Stimulated activated CD4-positive, alpha-beta T cell treated with anti-CD3 and anti-CD28 coated beads, TNF-alpha, amount 100 ng/mL, for 24 hours (primary cell): ENCODE measurements at places on chromosomes 1 and 21.

DNA sequence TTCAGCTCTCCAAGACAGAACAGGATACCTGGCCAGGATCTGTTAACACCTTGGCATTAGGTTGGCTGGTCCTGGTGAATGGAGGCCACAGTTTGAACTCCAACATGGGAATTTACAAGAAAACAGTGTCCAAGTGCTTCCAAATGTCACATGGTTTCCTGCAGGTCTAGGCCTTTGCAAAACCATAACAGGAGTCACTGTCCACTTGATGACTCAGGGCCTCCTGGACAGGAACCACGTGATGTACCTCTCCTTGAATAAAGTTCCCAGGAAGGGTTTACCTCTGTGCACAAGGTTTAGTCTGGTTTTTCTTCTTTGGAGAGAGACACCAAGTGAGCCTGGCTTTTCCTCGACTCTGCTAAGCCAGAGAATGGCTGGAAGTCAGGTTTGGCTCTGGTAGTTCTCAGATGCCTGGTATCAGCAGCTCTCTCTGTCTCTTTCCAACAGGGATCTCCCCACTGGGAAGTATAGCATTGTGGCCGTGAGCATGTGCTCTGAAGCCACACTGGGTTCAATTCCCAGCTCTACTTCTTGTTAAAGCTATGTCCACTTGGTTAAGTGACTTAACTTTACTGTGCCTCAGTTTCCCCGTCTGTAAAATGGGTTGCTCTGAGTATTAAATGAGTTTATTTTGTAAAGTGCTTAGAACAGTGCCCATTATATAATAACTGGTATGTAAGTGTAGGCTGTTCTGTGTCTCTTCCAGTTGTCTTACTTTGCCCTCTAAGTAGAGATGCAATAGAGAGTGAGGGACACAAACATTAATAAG lies 27.3 kb upstream of the TMEM61 start:
- no peak for DNase-seq

DNA sequence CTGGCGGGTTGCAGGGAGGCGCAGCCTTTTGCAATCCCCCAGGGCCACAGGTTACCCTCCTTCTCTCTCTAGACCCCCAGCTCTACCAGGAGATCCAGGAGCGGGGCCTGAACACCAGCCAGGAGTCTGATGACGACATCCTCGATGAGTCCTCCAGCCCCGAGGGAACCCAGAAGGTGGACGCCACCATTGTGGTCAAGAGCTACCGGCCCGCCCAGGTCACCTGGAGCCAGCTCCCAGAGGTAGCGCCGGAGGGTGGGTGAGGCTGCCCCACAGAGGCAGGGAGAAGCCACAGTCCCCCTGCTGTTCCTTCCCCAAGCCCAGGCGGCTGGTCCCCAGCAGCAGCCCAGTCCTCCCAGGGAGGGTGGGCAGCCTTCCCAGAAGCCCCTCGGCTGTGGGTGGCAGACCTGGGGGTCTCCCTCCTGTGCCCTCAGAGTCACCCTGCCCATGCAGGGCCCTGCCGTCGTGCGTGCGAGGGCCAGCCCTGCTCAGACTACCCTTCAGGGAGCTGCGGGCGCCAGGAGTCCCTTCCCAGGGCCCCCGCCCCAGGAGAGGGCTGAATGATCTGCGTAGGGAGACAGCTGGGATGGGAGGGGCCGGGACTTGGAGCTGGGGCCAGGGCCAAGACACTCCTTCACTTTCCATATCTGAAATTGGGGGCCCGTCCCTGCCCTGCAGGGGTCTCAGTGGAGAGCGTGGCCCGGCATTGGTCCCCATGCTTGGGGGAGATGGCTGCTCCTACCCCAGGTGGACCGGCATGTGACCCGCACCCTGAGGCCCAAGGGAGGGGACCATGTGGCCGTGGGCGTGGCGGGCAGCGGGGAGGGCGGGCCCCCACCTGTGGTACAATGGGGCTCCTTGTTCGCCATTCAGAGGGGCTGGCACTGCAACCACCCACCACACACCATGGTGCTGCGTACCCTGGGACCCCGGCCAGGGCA lies 12.9 kb downstream of the ARHGEF16 start:
- DNase-seq = no peak

- no peak for DNase-seq
Observed at GRCh38 chr1:156048663-156049258, 4.8 kb downstream of the UBQLN4 start.

DNA sequence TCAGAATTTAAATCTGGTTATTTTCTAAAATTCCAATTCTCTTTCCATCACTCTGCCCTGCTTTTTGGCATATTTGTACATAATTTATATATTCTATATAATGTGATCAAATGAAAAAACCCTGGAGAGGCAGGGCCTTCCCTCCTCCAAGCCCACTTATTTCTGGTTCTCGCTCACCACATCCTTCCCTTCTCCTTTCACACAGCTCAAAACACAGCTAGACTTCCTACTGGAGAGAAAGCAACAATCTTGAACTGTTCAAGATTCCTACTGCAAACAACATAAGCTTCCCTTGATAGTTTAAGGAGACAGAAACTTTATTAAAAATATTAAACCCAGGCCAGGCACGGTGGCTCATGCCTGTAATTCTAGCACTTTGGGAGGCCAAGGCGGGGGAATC lies 7.6 kb upstream of the AIM2 start:
- no peak for DNase-seq

GRCh38 chr1:9207086-9207485 lies 27.5 kb upstream of the H6PD start:
- DNase-seq = no peak

DNA sequence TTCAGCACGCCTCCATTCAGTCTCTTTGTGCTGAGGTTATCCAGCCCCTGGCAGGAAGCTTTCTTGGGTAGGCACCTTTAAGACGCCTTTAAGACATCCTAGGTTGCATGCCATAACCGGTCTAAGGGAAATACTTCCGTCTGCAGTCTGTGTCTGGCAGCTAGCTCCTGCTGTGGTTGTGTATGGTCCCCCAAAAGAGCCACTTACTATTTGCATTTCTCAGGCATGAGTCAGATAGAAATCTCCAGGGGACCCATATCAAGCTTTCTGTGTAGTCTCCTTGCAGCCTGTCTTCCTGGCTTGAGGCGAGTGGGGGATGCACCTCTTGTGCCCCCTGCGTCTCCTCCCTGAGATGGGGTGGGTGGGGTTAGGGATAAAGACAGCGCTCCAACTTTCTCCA lies 10.0 kb upstream of the RYR2 start:
- DNase-seq = no peak

DNA sequence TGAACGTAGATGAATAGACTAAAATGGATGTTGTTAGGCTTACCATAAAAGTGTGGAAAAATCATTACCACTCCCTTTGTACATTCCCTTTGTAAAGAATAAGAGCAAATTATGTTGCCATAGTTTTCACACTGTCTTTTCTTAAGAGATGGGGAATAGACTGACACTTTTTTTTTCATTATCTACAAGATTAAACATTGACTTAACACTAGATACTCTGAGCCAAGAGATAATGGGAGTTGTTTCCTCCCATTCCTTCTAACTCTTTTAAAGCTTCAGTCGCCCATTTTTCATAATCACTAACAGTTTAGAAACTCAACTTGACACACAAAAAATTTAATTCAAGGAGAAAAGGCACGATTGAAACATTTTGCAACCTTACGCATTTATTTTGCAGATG lies 10.1 kb downstream of the AIDA start:
- DNase-seq = no peak

DNA sequence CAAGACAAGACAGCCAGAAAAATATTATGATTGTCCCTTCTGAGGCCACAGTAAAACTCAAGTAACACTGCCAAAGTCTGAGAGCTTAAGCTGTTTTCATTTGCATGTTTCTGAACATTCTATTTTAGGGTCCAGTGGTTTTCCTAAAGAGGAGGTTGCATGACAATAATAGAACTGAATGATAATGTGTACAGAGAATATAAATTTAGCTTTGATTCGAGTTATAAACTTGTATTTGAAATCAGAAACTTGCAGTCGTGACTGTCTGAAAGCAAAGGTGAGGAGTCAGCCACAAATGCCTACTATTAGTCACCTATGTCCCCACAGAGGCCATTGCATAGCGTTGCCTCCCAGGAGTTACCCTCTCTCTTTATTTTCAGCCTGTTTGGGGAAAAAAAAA lies 363.1 kb upstream of the ADGRL2 start:
- DNase-seq = no peak

- DNase-seq = no peak
Observed at GRCh38 chr1:97364086-97364485, 556.7 kb downstream of the DPYD start.

DNA sequence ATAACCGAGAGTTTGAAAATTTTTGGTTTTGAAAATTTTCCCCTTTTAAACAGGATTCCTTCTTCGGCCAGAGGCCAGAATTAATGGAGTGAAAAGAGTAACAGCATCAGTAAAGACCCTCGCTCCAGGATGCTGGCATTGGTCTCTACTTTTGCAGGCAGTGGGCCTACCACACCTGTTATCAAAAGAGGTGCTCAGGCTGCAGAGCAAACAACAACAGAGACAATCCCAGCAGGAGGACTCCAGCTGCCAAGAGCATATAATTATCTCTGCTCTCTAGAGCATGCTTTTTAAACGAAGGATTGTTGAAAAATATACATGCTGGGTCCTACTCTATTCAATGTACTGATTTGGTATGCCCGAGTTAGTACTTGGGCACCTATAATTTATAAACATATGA lies 1048.5 kb downstream of the PLA2G4A start:
- DNase-seq = no peak

DNA sequence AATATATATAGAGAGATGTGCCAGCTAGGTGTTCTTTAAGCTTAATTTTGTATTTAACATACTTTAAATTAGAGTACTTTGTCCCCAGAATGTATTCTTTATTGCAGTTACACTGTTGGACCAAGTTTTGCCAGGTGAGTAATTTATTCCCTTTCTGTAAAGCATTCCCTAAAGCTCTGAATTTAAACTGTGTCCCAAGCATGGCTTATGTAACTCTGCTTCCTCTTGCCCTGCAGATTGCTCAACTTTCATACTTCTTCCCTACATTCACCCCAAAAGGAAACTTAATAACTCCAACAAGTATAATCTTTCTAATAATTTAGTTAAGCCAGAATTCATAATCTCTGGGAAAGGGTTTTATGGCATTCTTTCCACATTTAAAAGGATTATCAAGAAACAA lies 5.6 kb downstream of the LYPLAL1 start:
- DNase-seq = no peak

GRCh38 chr1:151061704-151062103 lies 1.5 kb downstream of the MLLT11 start:
- no peak for DNase-seq

GRCh38 chr1:93824834-93825233 lies 54.2 kb downstream of the DNTTIP2 start:
- no peak for DNase-seq

- no peak for DNase-seq
Observed at GRCh38 chr1:218568962-218569550, 223.9 kb downstream of the TGFB2 start.

DNA sequence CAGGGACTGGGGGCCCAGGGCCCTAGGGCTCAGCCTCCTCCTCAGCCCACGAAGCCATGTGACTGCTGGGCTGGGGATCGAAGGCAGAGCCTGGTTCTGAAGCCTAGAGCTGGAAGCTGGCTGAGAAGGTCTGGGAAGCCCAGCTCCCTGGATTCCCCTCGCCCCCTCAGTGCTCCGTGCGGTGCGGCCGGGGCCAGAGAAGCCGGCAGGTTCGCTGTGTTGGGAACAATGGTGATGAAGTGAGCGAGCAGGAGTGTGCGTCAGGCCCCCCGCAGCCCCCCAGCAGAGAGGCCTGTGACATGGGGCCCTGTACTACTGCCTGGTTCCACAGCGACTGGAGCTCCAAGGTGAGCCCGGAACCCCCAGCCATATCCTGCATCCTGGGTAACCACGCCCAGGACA lies 9.1 kb downstream of the ADAMTSL4 start:
- DNase-seq = no peak

- no peak for DNase-seq
Observed at GRCh38 chr1:99956755-99957154, 13.0 kb upstream of the SLC35A3 start.

- DNase-seq = no peak
Observed at GRCh38 chr1:165068741-165069140, 287.8 kb downstream of the LMX1A start.

DNA sequence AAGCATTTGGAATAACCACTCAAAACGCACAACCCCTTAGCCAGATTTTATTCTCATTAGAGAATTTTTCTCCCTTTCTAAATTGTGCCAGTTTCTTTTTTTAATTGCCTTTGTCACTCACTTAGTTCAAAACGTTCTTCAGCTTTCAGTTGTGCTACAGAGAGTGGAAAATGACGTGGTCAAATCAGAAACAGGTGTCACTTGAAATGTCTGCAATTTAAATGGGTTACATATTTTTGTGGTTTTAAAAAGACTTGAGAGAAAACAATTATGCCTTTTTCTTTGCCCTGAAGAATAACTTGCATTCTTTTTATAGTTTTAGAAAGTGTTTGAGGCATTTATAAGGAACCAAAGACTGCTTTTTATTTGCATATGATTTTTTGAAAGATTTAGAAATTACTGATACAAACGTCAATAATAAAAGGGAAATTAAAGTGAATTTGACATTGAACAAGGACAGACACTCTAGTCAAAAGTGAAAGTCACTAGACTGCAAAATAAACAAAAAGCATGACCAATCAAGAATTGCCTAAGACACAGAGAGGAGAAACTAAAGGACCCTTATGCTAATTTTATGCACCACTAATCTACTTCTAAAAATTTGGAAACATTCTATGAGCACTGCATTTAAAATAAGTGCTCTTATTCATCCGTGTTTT lies 191.0 kb downstream of the TPR start:
- no peak for DNase-seq

- DNase-seq = peak; percentile 15
Observed at GRCh38 chr1:28915031-28915895, 894 bp downstream of the EPB41 start.

DNA sequence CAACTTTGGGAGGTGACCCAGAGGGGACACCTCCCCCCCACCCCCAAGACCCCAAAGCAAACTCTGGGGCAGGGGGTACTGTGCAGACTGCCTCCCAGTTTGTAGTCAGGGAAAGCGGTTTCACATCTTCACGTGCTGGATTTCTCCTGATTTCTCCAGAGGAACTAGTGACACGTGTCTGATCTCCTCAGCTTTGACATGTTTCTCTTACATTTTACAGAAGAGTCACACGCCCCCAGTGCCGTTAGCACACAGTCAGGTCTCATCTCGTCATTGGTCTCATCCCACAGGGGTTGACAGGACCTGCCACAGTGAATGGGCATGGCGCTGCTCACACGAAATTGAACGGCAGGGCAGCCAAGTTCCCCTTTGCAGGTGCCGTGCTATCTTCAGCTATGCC lies 11.8 kb downstream of the PDPN start:
- DNase-seq = no peak
